ENCODE measurements at places on chromosomes 5 and 9.

GRCh38 chr9:79477955-79478771 is 93.6 kb upstream of the TLE4 start:
- peak; percentile 37 for DNase-seq

- DNase-seq = no peak
Observed at GRCh38 chr9:137426018-137426681, 3.0 kb downstream of the NOXA1 start.

- no peak for DNase-seq
Observed at GRCh38 chr9:116144038-116144437, 9.6 kb upstream of the PAPPA start.

DNA sequence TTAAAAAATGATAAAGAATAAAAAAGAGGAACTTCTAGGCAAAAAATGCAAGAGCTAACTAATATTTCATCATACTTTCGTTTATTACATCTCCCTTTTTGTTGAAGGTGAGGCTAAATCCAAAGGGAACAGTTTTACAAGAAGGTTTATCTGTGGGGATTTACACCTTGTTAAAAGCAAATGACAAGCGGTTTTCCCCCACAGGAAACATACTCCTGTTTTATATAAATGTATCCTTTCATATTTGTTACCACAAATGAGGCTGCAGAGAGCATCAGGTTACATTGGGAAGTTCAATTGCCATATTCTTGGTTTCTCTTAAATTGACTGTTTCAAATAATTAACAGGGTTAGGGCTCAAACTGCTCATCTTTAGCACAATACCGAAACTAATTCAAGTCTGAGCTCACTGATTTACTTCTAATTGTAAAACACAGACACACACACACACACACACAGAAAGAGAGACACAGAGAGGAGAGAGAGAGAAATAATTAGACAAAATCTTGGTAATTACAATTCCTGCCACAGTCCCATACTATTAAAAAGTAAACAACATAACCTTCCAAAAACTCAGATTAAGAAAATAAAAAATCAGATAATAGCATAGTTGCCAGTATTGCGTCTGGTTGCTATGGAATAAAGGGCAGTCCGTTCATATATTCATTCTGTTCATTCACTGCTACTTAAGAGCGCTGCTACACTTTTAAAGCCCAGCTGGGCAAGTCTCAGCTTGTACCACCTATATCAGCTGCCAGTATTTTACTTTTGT is 17.1 kb downstream of the RFX3 start:
- no peak for DNase-seq

DNA sequence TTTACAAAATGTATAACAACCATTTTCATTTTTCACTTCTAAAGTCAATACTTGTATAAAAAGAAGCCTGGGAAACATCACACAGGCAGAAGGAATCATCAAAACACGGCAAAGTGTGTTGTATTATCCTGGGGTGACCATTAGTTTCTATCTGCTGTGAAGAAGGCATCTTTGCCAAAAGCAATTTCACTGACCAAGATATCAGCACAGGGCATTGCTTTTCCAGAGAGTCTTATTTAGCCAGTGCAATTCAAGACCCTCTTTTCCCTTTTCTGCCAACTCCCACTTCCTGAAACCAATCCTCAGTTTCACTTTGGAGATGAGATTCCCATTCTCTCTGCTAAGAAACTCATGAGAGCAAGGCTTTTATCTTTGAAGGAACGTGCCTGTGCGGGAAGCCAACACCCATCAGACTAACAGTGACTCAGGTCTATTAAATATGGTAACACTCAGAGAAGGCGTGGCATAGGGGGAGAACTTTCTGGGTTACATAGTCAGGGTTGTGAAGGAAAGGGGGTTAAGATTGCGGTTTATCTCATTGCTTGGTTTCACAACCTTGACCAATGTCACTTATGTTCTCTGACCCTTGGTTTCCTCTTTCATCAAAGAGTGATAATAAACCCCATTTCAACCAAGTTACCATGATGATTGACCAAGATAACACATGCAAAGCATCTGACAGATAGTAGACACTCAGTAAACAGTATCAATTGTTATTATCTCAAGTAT is 666.9 kb upstream of the KLF4 start:
- DNase-seq = no peak

- DNase-seq = no peak
Observed at GRCh38 chr5:132770476-132771159, 6.4 kb downstream of the SEPTIN8 start.

DNA sequence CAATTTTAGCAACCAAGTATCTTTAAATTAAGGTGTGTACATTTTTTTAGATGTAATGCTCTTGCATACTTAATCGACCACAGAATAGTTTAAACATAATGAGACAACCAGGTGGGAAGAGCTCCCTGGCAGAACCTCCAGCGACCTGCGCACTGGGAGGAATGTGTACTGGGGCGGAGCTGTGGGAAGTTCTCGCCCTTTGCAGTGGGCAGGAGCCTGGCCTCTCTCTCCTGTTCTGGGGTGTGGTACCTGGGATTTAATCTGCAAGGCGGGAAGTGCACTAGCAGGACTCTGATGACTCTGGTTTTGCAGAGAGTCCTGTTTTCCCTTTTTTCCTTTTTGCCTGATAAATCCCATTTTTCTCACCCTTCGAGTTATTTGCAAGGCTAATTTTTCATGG is 150.7 kb downstream of the SLC28A3 start:
- no peak for DNase-seq

GRCh38 chr9:27945386-27945785 is 372.1 kb upstream of the C9orf72 start:
- no peak for DNase-seq

DNA sequence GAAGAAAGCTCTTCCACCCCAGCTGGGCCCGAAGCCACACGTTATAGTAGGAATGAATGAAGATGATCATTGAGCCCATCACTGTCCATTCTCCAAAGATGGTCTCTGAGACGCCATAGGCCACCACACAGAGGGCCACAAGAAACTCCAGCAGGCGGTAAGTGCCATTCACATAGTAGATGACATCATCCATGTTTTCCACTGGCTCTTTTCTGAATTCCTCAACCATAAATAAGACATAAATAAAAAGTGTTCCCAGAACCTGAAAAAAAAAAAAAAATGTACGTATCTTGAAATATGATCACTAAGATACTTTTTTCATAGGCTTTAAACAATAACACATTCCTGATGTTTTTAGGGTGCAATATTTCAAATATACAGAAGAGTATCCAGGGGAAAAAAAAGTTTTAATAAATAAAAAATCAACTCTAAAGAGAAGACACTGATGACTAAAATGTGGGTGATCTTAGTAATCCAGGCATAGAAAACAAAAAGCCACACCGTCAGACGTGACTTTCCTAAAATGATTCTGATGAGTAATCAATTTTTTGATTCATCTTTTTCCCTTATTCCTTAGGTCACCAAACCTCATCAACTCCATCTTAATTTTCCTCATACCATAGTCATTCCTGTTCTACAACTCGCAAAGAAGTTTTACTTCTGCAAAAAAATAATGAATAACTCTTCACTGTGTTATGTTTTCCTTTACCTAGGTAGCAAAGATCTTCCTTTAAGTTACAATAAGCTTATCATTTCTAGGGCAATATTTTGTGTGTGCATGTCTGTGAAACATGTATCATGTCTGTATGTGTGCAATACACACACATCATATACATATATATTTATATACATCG is 47.8 kb downstream of the RNF145 start:
- no peak for DNase-seq

GRCh38 chr5:56447232-56447631 is 214.1 kb upstream of the ANKRD55 start:
- no peak for DNase-seq

DNA sequence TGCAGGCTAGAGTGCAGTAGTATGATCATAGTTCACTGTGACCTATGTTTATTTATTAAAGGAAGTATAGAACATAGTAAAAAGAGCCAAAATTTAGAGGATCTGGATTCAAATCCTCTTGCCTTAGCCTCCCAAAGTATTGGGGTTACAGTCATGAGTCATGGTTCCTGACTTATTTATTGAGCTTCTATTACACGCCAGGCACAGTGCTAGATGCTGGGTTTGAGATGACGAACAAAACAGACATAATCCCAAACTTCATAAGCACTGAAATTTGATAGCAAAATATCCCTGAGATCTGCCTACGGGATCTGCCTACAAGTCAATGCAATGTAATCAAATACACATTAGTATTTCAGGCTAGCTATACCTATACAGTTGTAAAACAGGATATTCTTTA is 2.5 kb downstream of the KIAA0825 start:
- no peak for DNase-seq

DNA sequence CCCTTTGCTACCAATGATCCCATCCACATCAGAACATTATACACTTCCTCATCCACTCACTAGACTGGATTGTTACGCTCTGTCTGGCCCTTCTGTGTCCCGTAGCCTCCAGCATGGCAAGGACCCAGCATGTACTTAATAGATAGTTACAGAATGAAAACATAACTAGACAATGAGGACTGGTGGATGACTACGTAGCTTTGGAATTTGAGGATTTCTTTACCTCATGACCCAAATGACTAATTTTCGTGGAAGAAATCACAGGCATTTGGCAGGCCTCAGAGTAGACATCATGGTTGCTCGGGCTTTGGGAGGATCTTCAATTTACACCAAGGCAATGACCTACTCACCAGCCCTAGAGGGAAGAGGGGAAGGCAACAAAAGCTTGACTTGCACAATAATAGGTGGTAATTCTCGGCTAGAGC is 299.8 kb downstream of the TLE1 start:
- no peak for DNase-seq

GRCh38 chr9:121974421-121974820 is 118.7 kb downstream of the TTLL11 start:
- no peak for DNase-seq

DNA sequence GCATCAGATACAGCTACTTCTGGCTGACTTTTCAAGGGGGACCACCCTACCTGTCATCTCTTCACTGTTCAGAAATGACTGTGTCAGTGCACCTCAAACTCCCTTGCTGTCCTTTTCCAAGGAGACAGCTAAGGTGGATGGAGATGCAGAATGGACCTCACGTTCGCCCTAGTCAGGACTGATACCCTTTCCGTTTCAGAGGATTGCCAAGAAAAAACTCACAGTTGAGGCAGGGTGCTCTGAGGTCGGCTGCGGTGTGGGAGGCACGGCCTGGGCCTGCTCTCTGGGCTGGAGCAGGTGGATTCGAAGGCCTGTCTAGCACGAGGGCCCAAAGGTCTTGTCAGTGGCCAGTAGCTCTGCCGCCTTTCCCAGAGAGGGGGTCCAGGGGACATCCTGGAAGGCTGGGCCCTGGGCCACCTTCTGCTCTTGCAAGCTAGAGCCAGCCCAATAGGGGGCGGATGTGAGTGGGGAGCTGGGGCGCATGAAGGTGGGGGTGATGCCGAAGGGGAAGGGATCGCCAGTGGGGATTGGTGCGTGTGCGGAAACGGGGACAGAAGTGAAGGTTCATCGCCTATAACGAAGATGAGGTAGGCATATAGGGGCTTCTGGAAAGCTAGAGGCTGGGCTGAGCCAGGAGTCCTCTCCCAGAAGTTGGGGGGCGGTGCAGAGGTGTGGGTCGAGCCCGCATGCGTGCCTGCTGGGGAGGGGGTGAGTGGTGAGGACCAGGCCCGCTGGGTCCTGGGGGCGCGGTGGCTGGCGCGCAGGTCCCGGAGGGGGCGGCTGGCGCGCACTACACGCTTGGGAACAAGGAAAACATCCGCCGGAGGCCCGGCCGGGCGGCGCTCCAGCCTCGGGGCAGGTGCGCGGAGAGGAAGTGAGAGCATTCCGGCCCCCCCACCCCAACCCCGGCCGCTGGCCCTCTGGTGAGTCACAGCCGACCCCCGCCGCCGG is 2.5 kb upstream of the MSMP start:
- peak; percentile 82 for DNase-seq

GRCh38 chr9:4579001-4579400 is 83.1 kb upstream of the PLPP6 start:
- no peak for DNase-seq

- no peak for DNase-seq
Observed at GRCh38 chr5:45507178-45507577, 189.0 kb downstream of the HCN1 start.

DNA sequence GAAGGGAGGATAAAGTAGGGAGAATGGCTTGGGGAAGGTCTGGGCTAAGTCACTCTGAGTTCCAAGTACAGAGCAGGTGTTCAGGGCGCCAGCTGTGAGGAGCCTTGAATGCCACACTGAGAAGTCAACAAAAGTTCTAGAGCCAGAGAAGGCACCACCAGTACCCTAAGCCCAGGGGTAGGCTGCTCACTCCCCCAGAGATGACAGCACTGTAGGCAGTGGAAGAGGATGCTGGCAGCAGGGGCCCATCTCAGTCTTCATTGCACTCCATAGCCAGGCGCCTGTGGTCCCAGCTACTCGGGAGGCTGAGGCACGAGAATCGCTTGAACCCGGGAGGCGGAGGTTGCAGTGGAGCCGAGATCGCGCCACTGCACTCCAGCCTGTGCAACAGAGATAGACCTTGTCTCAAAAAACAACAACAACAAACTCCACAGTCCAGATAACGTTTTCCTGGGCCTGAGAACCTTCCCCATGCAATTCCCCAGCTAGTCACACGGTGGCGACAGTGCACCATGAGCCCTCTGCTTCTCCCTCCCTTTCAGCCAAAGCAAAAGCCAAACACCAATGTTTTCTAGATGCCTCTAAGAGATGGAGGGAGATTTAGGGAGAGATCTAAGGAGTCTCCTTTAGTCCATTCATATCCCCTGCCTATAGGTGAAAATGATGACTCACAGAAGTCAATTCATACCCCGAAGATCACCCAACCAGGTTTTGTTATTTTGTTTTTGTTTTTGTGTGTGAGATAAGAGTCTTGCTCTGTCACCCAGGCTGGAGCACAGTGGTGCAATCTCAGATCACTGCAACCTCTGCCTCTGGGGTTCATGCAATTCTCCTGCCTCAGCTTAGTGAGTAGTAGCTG is 19.8 kb upstream of the NSD1 start:
- peak; percentile 82 for DNase-seq

GRCh38 chr5:81097713-81098112 is 135.4 kb upstream of the CKMT2 start:
- no peak for DNase-seq

DNA sequence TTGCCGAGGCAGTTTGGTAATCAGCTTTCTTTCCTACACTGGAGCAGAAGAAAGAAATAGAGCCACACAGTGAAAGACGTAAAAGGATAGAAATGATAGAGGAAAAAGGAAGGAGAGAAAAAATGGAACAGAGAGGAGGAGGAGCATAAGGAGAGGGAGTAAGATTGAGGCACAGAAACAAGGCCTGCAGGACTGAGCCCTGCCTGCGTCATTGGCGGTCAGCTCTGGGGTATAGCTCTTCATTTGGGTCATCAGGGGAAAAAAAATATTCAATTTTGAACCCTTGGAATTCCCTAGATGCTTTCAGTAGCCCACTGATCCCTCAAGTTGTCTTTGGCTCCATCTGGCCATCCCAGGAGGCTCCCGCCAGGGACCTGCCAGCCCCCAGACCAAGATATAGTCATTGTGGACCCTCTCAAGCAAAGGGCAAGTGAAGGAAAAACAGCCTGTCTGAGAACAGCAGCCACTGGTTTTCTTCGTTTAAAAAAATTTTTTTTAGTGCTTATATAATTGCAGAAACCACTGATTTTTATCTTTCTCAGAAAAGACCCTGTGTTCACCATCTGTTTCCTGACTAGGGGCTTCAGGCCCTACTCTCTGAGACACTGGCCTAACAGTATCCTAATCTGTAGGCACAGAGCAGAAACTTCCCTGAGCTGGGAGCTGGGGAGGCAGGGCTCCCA is 31.3 kb upstream of the MATR3 start:
- no peak for DNase-seq

GRCh38 chr9:121817476-121817875 is 166.0 kb downstream of the DAB2IP start:
- no peak for DNase-seq

GRCh38 chr5:96873449-96873848 is 2.9 kb upstream of the ERAP2 start:
- no peak for DNase-seq

GRCh38 chr5:112637343-112637742 is 100.3 kb upstream of the APC start:
- no peak for DNase-seq

GRCh38 chr9:114263853-114264510 is 58.9 kb upstream of the ORM1 start:
- DNase-seq = no peak

Data from CD4-positive, alpha-beta T cell treated with Interleukin-6 for 4 hours (primary cell).